ENCODE measurements at places on chromosomes 4 and X.

GRCh38 chrX:27336466-27337091 lies 126.6 kb downstream of the PPP4R3C start:
- DNase-seq = peak; percentile 13

- DNase-seq = no peak
Measured at GRCh38 chr4:48748949-48749596, 31.0 kb downstream of the FRYL start.

GRCh38 chrX:134969726-134970125 lies 21.1 kb upstream of the SMIM10 start:
- DNase-seq = no peak

DNA sequence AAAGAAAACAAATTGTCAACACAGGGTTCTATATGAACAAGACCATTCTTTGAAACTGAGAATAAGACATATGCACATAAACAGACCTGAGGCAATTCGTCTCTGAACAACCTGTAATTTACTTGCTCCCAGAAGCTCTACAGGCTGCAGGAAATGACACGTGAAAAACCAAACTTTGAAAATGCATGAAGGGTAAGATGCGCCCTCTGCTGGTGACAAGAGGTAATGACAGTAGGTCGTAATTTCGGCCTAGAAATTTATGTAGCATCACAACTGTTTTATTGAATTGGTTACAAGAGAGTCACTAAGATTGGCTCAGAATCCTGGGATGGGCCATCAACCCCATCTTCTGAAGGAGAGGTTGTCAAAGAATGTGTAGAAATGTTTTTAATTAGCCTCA lies 276.5 kb downstream of the PPP4R3C start:
- peak; percentile 2 for DNase-seq

DNA sequence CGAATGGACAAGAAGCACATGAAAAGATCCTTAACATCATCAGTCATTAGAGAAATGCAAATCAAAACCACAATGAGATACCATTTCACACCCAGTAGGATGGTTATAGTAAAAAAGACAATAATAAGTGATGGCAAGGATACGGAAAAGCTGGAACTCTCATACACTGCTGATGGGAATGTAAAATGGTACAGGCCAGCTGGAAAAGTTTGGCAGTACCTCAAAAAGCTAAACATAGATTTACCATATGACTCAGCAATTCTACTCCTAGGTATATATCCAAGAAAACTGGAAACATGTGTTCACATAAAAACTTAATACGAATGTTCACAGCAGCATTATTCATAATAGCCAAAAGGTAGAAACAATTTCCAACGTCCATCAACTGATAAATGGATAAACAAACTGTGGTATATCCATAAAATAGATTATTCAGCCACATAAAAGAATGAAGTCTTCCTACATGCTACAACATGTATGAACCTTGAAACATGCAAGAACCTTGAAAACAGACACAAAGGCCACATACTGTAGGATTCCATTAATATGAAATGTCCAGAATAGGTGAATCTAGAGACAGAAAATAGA lies 11.9 kb downstream of the RPS6KA3 start:
- DNase-seq = no peak

- DNase-seq = no peak
Measured at GRCh38 chr4:153950100-153950979, 161.5 kb upstream of the SFRP2 start.

GRCh38 chrX:133983974-133984845 lies 1.2 kb downstream of the GPC3 start:
- DNase-seq = no peak

DNA sequence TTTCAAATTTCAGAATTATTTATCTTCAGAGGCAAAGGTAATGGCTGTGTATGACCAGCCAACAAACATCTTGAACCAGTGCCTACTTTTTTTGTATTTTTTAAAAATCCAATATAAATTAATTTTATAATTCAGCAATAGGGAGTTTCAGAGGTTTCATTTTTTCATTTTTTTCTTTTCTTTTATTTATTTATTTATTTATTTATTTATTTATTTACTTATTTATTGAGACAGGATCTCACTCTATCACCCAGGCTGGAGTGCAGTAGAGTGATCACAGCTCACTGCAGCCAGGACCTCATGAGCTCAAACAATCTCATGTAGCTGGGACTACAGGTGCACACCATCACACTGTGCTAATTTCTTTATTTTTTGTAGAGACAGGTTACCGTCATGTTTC lies 250.5 kb downstream of the TMEM47 start:
- DNase-seq = no peak

DNA sequence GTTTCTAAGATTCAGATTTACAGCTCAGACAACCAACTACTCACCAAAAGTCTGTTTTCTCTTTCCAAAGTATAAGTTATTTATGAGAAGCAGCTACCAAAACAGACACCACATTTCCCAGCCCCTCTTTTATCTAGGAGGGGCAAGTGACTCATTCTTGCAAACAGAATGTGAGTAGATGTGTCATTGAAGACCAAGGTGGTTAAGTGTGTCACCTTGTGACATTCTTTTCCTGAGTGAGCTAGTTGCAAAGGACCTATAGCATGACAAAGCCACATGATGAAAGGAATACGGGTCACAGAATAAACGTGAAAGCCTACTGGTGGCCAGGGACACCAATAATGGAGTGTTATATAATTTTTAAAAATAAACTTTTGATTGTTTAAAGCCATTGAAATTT lies 50.0 kb downstream of the SLC7A11 start:
- no peak for DNase-seq

DNA sequence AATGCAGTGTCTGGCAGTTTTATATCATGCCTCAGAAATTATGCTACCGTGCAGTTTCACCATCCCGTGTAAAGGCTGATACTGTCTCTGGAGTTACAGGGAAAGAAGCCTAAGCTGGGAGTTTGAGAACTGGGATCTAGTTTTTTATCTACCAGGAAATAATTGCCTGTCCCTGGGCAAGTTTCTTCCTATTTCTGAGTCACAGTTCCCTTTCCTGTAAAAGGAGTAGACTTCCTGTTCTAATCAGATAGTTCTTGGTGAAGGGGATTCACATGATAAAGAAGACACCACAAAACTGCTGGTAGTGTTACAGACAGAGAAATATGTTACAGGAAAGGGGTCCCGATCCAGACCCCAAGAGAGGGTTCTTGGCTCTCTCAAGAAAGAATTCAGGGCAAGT lies 17.1 kb downstream of the HERC3 start:
- no peak for DNase-seq

GRCh38 chr4:128908735-128909134 lies 99.2 kb downstream of the JADE1 start:
- no peak for DNase-seq

GRCh38 chr4:27886120-27886519 lies 1025.5 kb downstream of the STIM2 start:
- DNase-seq = no peak

DNA sequence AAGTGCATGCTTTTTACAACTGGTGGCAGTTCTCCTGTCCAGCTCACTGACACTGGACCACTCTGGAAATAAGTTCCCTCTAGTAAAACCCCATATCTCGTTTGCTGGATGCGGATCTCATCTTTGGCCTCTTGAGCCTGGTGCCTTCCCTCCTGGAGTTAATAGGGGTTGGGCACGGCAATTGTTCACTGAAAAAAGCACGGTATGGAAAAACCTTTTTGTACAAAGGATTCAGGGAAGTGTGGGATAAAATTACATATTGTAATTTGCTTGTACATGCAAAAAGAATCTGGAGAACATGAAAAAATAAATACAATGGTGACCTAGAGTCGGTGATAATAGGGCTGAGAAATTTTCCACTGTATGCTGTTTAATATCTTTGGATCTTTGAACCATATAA lies 30.6 kb downstream of the TBC1D9 start:
- DNase-seq = no peak

DNA sequence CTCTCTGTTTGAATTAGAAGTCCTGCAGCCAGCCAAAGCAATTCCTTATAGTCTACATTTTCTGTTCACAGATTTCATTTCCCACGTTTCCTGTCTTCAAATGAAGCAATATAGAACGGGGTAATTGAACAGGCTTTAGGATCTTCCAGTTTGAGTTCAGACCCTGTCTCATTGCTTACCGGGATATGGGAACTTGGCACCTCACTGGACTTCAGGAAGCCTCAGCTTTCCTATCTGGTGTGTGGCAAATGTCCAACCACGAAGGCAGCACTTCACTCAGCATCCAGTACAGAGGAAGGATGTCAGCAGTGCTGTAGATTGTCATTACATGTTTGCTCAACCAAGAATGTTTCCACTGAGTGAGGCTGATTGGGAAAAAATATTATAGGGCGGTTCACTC lies 271.1 kb upstream of the ZFP42 start:
- DNase-seq = no peak

DNA sequence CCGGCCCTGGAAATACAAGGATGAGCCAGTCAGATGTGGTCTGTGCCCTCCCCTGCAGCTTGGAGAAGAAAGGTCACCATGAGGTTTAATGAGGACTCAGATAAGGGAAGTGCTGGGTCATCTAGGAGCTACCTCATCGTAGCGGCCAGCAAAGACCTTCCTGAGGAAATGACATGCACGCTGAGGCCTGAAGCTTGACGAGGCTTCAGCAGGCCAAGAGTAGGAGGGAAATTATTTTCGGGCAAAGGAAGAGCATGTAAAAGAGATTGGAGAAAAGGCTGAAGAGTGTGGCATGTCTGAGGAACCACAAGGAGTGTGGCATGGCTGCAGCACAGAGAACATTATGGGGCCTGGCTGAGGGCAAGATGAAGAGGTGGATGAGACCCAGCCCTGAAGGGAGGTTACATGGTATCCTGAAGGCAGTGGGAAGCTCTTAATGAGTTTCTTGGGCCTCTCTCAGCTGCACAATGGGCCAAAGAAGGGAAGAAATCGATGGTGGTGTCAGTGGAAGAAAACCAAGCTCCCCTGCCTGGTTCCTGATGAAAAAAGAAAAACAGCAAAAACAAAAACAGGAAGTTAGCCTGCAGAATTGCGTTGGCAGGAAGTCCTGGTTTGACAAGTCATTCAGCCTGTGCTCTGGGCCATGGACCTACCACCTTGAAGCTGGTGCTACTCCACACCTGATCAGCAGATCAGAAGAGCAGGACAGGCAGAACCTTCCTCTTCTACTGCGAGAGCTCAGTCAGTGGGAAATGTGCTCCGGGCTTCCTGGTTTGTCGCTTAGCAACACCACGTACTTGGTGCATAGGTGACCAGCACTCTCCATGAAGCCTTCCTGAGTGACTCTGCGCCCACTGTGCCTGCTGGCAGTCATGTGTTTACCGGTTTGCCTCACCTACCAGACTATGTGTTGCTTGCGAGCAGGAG lies 134.5 kb upstream of the KLF3 start:
- DNase-seq = peak; percentile 57

DNA sequence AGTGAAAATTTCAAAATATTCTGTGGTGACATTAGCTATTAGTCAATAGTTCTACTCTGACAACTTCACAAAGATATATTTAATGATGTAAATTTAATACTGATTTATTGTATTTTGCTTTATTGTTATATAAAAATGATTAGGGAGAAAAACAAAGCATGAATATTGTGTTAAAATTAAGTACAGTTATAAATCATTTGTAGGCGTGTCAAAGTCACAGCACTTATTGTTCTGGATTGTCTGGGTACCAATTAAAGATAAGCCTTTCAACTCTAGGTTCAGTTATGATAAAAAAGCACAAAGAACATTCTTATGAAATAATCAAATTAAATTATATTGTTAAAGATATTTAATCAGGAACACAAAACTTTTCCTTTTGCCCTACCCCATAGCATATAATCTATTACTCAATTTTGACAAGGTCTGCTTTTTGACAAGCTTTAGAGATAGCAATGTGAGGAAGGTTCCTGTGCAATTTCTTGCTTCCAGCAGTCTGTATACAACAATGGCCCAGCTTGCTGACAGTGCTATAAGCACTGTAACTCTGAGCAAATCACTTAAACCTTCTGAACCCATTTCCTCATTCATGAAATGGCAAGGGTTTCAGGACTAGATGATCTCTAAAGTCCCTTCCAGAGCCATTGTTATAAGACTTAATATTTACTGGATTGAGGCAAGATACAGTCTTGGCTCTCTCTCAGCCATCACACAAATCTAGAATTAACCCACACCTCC lies 910.3 kb upstream of the LCORL start:
- DNase-seq = no peak

- DNase-seq = peak; percentile 13
Measured at GRCh38 chrX:73855546-73855945, 292.5 kb downstream of the CHIC1 start.

GRCh38 chr4:7462509-7462971 lies 27.8 kb upstream of the PSAPL1 start:
- DNase-seq = peak; percentile 67

GRCh38 chr4:85149676-85150075 lies 183.2 kb upstream of the WDFY3 start:
- no peak for DNase-seq

DNA sequence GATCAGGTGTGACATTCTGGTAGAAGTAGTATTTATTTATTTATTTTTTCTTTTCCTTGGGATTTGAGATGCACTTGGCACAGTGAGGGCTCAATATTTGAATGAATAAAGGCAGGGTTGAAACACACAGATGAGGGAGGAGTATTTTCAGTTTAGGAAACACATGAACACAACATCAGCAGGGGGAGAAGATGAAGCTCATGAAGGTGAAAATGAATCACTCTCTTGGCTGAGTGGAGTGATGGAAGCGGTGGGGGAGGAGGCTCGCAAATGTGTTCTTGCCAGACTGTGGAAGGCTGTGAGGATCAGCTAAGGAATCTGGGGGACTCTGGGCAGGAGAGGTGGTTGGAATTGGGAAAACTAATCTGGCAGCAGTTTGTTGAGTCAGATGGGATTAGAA lies 55.3 kb downstream of the ARHGAP10 start:
- DNase-seq = no peak

DNA sequence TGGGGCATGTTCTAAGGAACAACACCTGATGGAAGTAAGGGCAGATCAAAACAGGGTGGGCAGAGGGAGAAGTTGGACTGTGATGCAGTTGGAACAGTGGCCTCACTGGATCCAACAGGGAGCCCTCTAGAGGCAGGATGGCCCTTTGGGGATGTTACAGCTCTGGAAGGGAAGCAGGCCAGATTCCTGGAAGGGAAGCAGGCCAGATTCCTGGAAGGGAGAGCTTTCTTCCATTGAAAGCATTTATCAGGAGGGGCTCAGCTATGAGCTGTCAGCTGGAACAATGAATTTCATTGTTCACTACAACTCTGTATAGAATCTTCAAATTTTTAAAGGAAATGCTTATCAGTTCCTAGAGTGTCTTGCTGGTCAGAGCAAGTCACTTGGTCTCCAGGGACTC lies 17.7 kb downstream of the IL15 start:
- no peak for DNase-seq

DNA sequence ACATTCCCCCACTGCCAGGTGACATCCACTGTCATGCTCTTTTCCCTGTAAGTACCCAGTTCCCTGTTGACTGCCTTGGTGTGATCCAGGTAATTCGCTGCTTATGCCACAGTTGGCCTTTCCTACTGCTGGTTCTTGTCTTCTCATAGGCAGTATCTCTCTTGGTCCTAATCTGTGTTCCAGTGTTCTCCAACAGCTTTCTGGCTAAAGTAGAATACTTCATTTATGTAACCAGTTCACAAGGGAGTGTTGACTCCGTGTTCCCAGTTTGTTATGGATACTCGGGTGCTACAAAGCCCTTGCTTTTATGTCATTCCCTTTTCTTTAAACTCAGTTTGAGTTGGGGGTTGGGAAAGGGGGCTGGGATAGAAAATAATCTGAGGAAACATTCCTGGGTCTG lies 98.4 kb downstream of the RS1 start:
- no peak for DNase-seq
